Activated T-cell treated with anti-CD3 and anti-CD28 coated beads, Interleukin-2, amount 50 U/mL, for 4 hours (primary cell): ENCODE measurements at places on chromosomes 4 and X. TPM values are rescaled to one million over a fixed set of nuclear protein-coding genes. Genes with fewer than 3 reads are reported as not detected.

Gene ZCCHC13
- not detected for total RNA-seq

Gene VCX3A
- total RNA-seq, result not detected

Gene KCND1
- 1.1 TPM for total RNA-seq

Gene CT47B1
- total RNA-seq, result not detected

- no peak for DNase-seq
These were observed 105.3 kb upstream of the IGSF1 start for GRCh38 chrX:131394384-131394783.

DNA sequence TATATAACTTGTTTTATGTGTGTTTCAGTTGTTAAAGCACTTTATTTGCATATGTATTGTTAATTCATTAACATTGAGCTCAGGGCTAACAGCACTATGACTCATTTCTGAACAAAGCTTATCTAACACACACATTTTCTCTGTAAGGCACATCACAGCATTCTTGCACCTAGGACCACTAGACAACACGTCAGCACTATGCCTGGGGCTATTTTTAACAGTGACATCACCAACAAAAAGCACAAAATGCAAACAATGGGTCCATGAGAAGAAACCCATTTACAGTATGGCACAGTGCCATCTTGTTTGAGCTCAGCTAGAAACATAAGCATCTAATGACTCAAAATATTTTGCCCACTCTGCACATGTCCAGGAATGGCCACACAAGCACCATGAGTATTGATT lies 124.4 kb downstream of the RELL1 start:
- DNase-seq, result no peak

DNA sequence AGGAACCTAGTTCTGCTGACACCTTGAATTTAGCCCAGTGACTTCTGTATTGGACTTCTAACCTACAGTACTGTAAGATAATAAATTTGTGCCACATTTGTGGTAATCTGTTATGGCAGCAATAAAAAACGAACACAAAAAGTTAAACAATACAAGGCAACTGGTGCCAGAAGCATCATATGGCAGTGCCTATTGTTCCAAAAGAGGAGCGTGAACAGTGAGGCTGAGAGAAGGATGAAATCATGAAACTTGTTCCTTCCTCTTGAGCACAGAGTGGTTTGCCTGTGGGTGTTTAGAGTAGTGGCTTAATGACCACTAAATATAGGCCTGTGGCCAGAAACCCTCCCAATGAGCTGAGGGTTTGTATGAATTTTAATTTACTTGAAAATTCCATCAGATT lies 69.7 kb upstream of the PGRMC2 start:
- no peak for DNase-seq

DNA sequence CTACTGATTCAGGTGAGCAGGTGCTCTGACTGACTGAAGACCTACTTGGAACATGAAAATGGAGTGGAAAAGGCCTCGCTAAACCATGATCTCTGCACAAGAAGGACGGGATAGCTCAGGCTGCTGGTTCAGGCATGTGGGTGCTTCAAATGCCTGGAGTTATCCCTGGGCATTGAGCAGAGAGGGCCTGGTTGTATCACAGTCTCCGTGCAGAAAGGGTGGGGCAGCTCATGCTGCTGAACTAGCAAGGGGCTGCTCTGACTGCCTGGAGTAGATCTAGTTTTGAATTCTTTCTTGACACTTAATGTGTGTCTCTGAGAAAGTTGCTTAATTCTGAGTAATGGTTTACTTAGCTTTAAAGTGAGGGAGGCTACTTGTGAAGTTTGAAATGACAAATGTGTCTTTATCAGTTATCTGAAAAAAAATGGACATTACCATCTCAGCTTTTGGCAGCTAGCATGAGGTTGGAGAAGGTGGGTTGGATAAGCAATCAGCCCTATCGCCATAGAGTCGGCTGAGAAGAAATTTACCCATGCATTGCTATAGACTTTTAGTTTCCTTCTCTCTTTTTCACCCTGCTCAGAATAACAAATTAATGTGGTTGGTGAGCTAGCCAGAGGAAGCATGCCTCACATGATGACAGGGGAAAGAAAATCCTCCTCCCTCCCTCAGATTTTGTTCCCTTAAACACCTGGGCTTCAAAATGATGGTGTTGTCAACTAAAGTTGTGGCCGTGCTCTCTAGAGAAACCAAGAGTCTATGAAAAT lies 832.4 kb downstream of the STIM2 start:
- DNase-seq, result no peak

DNA sequence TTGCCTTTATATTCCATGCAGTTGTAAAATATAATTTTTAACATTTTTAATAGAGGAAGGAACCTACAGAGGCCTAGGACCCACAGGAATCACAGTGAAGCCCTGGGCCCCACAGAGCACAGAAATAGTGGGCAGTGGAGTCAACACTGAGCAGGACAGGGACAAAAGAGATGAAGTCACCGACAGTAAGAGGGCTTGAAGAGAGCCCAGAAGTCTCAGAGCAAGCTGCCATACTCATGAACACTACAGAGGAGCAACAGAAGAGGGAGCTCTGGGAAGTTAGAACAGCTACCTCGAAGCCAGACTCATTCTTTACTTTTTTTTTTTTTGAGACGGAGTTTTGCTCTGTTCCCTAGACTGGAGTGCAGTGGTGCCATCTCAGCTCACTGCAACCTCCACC lies 149.3 kb upstream of the TENM3 start:
- no peak for DNase-seq

- no peak for DNase-seq
These were observed 23.3 kb downstream of the NKX3-2 start for GRCh38 chr4:13521047-13521446.

DNA sequence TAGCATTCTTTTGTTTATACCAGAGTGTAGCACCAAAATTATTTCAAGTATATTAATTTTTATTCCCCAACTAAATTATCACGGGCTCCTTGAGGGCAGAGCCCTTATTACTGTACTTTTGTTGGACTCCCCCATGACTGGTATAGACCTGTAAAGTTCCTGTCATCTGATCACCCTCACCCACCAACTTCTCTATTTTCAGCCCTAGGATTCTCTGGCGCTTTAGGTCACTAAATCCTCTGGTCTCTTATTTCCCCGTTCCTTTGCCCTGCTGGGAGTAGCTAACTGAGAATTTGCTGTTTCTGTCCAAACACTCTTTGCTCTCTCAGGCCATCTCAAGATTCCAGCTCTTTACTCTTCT lies 3.2 kb upstream of the XKRX start:
- no peak for DNase-seq

- DNase-seq, result no peak
These were observed 71.0 kb upstream of the AFAP1 start for GRCh38 chr4:8010618-8011017.

- DNase-seq, result no peak
These were observed 156.4 kb upstream of the WDR1 start for GRCh38 chr4:10273030-10273429.

- DNase-seq, result no peak
These were observed 6.3 kb downstream of the FNIP2 start for GRCh38 chr4:158775091-158775651.

DNA sequence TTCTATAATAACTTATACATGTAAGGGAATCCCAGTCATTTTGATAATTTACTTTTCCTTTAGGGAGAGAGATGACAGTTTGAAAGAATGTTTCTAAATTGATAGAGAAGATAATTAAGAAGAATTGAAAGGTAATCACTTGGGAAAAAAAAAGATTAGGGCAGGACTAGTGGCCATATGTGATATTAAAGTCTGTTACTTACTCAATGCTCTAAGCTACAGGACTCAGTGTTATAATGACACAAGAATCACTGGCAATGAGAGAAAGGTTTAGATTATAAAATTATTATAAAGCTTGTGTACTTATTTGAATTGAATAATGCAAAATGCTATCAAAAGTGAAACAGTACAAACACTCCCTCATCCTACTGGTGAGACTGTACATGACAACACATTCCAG lies 265.3 kb downstream of the BANK1 start:
- no peak for DNase-seq

DNA sequence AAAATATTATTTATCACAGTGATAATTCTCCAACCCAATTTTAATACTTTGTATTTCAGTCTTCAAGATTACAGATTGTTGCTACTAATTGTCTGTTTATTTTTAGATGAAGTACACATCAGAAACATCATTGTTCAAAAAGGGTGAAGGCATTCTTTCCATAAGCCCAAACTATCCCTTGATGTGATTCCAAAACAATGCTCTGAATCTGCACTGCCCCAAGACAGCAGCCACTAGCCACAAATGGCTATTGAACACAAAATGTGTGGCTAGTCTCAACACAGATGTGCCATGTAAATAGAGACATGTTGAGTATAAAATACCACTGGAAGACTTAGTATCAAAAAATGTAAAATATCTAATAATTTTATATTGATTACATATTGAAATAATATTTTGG lies 150.7 kb upstream of the MAB21L2 start:
- no peak for DNase-seq

GRCh38 chr4:85571008-85571407 lies 96.1 kb downstream of the ARHGAP24 start:
- DNase-seq, result no peak

DNA sequence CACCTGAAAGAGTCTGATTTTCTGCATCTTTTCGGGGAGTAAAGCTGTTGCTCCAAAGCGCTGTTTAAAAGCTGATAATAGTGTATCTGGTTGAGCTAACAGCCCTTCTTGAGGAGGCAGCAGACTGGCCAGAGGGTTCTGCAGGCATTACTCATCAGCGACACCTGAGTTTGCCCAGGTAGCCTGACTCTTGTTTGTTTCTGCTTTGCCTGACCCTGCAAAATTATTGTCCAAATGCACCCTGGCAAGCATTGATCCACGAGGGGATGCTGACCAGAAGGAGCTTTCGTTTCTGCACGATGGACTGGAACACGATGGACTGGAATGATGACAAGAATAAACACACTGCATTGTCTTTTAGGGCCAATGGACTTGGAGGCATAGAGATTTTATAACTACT lies 6.2 kb downstream of the CD99 start:
- DNase-seq, result no peak

- DNase-seq, result no peak
These were observed 63.9 kb upstream of the PTPN13 start for GRCh38 chr4:86530183-86530582.

DNA sequence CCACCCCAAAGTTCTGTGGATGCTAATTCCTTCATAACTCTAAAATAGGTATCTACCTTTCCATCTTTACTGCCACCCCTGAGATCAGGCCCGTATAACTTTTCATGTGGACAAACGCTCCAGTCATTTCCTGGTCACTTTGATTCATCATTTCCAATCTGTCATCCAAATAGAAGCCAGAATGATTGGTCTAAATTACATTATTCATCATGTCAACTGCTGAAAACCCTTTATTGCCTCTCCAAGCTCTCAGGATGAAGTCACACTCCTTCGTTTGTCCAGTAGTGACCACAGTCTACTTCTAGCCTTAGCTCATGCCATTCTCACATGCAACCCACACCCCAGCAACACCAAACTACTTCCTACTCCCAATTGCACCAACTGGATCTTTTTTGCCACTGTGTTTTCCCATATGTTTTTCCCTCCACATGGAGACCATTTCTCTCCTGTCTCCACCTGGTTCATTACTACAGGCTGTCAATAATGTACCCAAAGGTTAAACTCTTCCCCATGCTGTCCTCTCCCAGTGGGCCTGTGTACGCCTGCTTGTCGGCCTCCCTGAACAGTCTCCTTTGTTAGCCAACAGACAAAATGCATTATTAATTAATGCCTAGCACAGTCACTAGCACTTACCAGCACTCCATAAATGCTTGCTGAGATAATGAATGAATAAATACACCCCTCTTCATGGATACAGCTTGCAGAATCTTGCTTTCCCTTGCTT lies 382.6 kb upstream of the NOCT start:
- no peak for DNase-seq

GRCh38 chrX:2314831-2315365 lies 185.9 kb downstream of the DHRSX start:
- DNase-seq, result no peak

DNA sequence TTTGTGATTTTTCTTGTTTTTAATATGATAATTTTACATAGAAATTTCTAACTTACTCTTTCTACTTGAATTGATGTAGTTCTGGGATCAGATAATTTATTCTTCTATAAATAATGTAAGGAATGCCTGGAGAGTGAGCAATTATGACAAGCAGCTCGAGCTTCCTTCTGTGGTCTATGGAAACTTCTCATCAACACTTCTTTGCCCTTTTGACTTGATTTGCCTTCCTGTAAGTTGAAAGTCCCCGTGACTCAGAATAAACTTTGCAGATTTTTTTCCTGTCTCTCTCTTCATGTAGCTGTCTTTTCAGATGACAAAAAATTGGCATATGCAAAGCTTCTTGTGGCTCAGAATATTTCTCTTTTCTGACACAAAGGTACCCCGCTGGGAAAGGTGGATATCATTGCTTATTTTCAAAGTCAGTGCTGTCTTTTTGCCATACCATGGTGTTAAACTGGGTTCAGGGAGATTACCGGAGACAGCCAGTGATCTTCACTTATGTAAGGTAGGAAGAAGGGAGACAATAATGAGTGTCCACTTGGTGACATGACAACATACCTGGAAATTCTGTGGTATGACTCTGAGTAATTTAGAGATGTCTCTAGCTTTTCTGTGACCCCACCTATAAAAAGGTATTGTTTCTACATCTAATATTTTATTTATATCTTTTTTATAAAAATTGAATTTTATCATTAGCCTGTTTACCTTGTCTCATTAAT lies 278.6 kb upstream of the GNPDA2 start:
- DNase-seq, result no peak
